Activated CD8-positive, alpha-beta memory T cell treated with anti-CD3 and anti-CD28 coated beads, Interleukin-2, amount 10 ng/mL, durations not matched to agents 7 days and 5 days (primary cell): ENCODE measurements at places on chromosomes 6 and 20. TPM values are rescaled to one million over a fixed set of nuclear protein-coding genes. Genes with fewer than 3 reads are reported as not detected.

GRCh38 chr20:58783511-58784011 lies 67.1 kb downstream of the GNAS-AS1 start:
- H3K27ac ChIP-seq: no peak overlapping the region
- no peaks in the 10 kb centered on the region for H3K4me1 ChIP-seq
- no peak for DNase-seq
- H3K27me3 ChIP-seq: peaks cover 68% of the 10 kb centered on the region
- no peaks in the 10 kb centered on the region for H3K36me3 ChIP-seq
- H3K4me3 ChIP-seq: no peak overlapping the region

Gene ADGB
- total RNA-seq: not detected

GRCh38 chr6:111667931-111668330 lies 62.3 kb upstream of the TRAF3IP2 start:
- peaks cover 55% of the 10 kb centered on the region for H3K36me3 ChIP-seq
- no peak overlapping the region for H3K27ac ChIP-seq
- H3K27me3 ChIP-seq: no peaks in the 10 kb centered on the region
- peaks cover 3% of the 10 kb centered on the region for H3K4me1 ChIP-seq
- DNase-seq: no peak
- no peak overlapping the region for H3K4me3 ChIP-seq

DNA sequence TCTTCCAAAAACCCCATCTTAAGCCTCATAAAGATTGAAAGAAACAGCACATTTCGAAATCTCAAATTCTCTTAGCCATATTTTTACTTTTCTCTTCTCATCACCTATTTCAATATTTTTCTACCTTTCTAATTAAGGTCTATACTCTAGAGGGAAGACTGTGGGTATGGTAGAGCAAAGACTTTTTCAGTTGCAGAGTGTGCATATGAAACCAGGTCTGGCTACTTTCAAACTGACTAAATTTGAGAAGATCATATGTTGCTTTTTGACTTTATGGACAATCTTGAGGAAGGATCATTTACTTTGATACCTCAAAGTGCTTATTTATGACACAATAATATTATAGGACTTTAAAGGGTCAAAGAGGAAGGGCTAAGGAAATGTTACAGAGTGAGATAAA lies 20.7 kb downstream of the FILIP1 start:
- H3K36me3 ChIP-seq: no peaks in the 10 kb centered on the region
- no peak overlapping the region for H3K4me3 ChIP-seq
- peaks cover 37% of the 10 kb centered on the region for H3K27me3 ChIP-seq
- H3K27ac ChIP-seq: no peak overlapping the region
- H3K4me1 ChIP-seq: no peaks in the 10 kb centered on the region

- H3K36me3 ChIP-seq: peaks cover 28% of the 10 kb centered on the region
- H3K4me3 ChIP-seq: no peak overlapping the region
- no peak for DNase-seq
- no peaks in the 10 kb centered on the region for H3K27me3 ChIP-seq
These were observed 14.9 kb downstream of the FGD2 start for GRCh38 chr6:37020381-37020780.

Gene TOMM34
- total RNA-seq: 22.3 TPM

Gene TGM3
- total RNA-seq: not detected

Gene POPDC3
- not detected for total RNA-seq

- H3K27me3 ChIP-seq: no peaks in the 10 kb centered on the region
- no peaks in the 10 kb centered on the region for H3K4me1 ChIP-seq
- no peak overlapping the region for H3K27ac ChIP-seq
- H3K4me3 ChIP-seq: no peak overlapping the region
- no peak for DNase-seq
These were observed 5.8 kb downstream of the HDGFL1 start for GRCh38 chr6:22575190-22575589.

DNA sequence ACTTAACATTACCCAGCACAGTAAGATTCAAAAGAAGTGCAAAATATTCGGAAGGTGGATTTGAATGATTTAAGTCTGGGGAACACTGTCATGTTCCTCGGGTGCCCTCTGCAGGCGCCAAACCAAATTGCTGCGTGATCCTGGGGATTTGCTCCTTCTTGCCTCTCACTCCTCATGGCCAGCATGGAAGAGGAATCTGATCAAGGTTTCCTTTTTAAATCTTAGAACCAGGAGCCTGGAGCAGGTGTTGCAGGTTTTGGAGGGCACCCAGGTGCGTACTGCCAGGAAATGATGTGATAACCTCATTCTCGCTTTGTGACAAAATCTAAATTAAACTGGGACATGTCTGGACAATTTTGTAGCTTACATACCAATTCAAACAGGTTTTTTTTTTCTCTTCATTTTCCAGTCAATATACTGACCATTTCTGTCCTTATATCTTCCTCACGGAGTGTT lies 8.1 kb upstream of the PFDN4 start:
- H3K27ac ChIP-seq: no peak overlapping the region
- no peak overlapping the region for H3K4me3 ChIP-seq
- peak; percentile 78 for DNase-seq
- peaks cover 4% of the 10 kb centered on the region for H3K27me3 ChIP-seq
- no peaks in the 10 kb centered on the region for H3K4me1 ChIP-seq

- H3K27me3 ChIP-seq: no peaks in the 10 kb centered on the region
- no peak overlapping the region for H3K27ac ChIP-seq
- no peak overlapping the region for H3K4me3 ChIP-seq
- H3K4me1 ChIP-seq: no peaks in the 10 kb centered on the region
These were observed 378.2 kb upstream of the SULF2 start for GRCh38 chr20:48163505-48163904.

Gene CASS4
- total RNA-seq: 10.9 TPM

Gene ZNF343
- 10.3 TPM for total RNA-seq

Gene TSBP1
- not detected for total RNA-seq

DNA sequence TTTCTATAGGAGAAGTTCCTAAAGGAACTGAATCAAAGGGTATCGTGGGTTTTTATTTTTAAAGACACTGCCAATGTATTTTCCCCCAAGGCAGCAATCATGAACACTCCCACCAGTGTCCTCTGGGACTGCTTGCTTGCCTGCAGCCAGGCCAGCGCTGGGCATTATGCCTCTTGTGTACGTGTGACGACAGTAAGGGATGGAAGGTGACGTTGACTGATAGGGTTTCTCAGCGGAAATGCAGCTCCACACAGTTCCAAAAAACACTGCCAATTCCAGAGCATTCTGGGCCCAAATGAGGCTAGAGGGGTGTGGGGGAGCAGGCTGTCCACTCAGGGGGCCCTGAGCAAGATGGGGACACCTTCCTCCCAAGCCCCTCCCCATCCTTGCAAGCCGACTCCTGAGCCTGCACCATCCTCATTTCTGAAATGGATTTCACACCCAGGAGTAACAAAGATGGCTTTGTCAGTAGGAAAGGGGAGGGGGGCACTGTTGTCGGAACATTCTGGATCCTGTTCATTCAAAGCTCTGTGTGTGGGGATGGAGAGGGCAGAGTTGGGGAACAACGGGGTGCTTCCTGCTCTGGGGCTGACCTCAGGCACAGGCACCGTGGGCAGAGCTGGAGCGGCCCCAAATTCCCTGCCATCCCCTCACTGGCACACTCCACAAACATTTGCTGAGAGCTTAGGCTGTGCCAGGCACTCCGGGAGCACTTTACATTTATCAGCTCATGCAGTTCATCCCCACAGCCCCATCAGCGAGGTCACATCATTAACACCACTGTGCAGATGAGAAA lies 20.0 kb downstream of the PREX1 start:
- no peak overlapping the region for H3K27ac ChIP-seq
- peaks cover 63% of the 10 kb centered on the region for H3K36me3 ChIP-seq
- H3K27me3 ChIP-seq: no peaks in the 10 kb centered on the region
- DNase-seq: no peak
- H3K4me3 ChIP-seq: no peak overlapping the region

DNA sequence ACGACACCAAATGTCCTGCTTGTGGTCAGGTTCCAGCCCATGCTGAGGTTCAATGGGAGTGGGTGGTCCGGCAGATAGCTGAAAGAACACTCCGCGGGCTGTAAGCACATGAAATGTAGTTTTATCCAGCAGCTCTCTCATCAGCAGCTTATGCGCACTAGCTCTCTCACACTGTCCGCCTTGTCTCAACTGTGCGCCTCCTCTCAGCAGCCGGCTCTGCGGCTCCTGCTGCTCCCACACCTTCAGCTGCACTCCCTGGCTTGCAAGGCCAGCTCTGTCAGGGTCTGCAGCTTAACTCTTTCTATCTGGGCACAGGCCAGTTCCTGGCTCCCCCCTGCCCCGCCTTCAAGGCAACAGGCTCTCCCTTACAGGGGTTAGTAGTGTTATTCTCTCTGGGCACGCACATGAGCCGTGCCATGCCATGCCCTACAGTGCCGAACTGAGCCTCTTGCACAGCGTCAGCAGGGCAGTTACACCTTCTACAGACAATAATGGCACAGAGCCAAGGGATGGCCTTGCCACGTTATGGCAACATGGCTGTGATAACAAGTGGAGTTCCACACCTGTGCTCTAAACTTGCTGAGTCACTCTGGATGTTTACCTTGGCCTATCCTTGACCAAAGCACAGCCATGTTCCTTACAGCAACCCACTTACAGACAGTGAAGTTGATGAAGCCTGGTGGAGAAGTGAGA lies 84.0 kb upstream of the LRFN2 start:
- H3K4me1 ChIP-seq: no peaks in the 10 kb centered on the region
- no peak overlapping the region for H3K4me3 ChIP-seq

- no peak overlapping the region for H3K4me3 ChIP-seq
- no peak overlapping the region for H3K27ac ChIP-seq
- peaks cover 29% of the 10 kb centered on the region for H3K36me3 ChIP-seq
- peaks cover 8% of the 10 kb centered on the region for H3K4me1 ChIP-seq
- DNase-seq: no peak
These were observed 29.6 kb downstream of the ZC3H12D start for GRCh38 chr6:149455031-149455732.

Gene RUNX2
- total RNA-seq: 19.9 TPM

DNA sequence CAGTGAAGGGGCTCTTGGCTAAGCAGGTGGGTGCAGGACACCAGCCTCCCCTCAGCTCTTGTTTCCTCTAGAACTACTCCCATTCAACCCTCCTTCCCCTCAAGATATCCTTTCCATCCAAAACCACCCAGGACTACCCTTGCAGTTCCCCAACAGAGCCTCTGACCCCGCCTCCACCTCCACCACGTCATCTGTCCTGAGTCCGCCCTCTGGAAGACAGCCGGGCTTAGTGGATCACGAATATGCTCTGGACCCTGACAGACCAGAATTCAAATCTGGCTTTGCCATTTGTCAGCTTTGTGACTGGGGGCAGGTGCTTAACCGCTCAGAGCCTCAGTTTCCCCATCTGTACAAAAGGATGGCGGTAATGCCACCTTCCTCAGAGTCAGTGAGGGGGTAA lies 31.4 kb downstream of the TFEB start:
- no peak for DNase-seq
- no peak overlapping the region for H3K27ac ChIP-seq

Gene ACAT2
- total RNA-seq: 128 TPM

Gene NFATC2
- total RNA-seq: 59.0 TPM

DNA sequence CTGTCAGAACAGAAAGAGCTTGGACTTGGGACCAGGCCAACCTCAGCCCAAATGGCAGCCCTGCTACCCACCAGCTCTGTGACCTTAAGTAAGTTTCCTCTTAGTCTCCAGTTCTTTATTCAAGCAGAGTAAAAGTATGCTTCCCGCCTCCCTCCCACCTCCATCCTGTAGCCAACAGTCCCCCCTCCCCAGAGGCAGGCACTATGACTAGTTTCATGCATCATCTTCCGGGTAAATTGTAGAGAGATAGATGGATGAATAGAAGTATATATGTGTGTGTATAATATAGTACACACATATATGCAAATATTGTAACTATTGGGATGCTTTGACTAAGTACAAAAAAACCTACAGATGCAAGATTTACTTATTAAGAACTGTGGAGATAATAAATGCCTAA lies 39.5 kb upstream of the B4GALT5 start:
- H3K4me1 ChIP-seq: peaks cover 14% of the 10 kb centered on the region
- H3K27me3 ChIP-seq: peaks cover 27% of the 10 kb centered on the region
- no peaks in the 10 kb centered on the region for H3K36me3 ChIP-seq
- H3K27ac ChIP-seq: no peak overlapping the region
- no peak for DNase-seq

GRCh38 chr6:34851361-34851760 lies 36.5 kb downstream of the TAF11 start:
- H3K27ac ChIP-seq: no peak overlapping the region
- H3K4me3 ChIP-seq: no peak overlapping the region
- H3K36me3 ChIP-seq: peaks cover 8% of the 10 kb centered on the region
- H3K4me1 ChIP-seq: no peaks in the 10 kb centered on the region
- no peak for DNase-seq

Gene RIMS4
- total RNA-seq: not detected

GRCh38 chr6:125001684-125002405 lies 39.6 kb downstream of the RNF217 start:
- no peaks in the 10 kb centered on the region for H3K4me1 ChIP-seq
- no peaks in the 10 kb centered on the region for H3K36me3 ChIP-seq
- no peak overlapping the region for H3K27ac ChIP-seq
- no peak for DNase-seq

Gene ENPP5
- total RNA-seq: 0.58 TPM

DNA sequence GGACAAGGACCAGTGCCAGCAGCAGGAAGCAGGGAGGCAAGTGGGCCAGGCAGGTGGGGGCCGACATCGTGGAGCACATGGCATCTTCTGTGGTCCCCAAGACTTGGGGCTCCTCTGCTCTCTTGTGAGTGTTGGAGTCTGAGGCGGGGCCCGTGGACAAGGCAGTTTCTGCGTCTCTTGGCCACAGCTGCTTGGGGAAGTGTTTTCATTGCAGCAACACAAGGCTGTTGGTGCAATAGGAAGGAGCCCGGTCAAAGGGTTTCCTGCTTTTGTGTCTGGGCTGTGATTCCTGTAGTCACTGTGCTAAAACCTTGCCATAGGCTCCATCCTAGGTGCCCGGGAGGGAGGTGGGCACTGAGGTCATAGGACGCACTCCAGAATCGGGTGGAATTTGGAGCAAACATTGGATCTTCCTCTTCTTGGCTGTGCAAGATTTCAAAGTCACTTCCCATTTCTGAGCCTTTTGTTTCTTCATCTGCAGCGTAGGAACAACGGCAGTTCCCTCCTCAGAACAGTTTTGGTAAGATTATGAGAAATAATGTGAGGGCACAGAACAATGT lies at the start of gene SIRPB2:
Gene SIRPB2, minus strand, starts transcription at position 140 of the 560 bp plus-strand sequence. Its CDS starts 61 bp downstream, at position 79.
- peaks cover 66% of the 10 kb centered on the region for H3K27me3 ChIP-seq
- H3K36me3 ChIP-seq: no peaks in the 10 kb centered on the region
- peaks cover 6% of the 10 kb centered on the region for H3K4me1 ChIP-seq
- H3K27ac ChIP-seq: no peak within 1 kb of the TSS
- DNase-seq: no peak

GRCh38 chr6:39426073-39426456 lies 103.6 kb upstream of the KCNK16 start:
- no peak for DNase-seq
- no peak overlapping the region for H3K27ac ChIP-seq
- no peak overlapping the region for H3K4me3 ChIP-seq
- H3K36me3 ChIP-seq: no peaks in the 10 kb centered on the region

DNA sequence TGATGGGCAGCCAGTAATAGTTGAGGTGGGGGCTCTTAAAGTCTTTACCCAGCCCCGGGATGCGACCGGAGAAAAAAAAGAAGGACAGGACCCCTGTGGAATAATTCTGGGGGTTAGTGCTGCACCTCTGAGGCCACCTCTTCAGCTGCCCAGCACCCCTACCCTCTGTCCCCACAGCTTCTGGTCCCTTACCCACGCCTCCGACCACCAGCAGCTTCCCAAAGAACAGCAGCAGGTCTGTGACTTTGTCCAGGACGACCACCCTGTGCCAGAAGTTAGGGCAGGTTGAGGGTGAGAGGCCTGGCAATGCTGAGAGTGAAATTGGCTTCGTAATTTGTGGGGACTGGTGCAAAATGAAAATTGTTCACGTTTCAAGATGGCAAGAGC lies 2.2 kb upstream of the NEU1 start:
- H3K36me3 ChIP-seq: no peaks in the 10 kb centered on the region
- no peak overlapping the region for H3K4me3 ChIP-seq
- H3K27ac ChIP-seq: no peak overlapping the region
